Cardiac septum (tissue), 1 donor: ENCODE measurements at places on chromosomes 3 and 15. TPM values are rescaled to one million over a fixed set of nuclear protein-coding genes. Genes with fewer than 3 reads are reported as not detected.

- no peak for DNase-seq
These were observed 133.1 kb upstream of the PLXNA1 start for GRCh38 chr3:126849768-126850167.

- no peak for DNase-seq
These were observed 9.6 kb upstream of the MYZAP start for GRCh38 chr15:57582090-57582489.

DNA sequence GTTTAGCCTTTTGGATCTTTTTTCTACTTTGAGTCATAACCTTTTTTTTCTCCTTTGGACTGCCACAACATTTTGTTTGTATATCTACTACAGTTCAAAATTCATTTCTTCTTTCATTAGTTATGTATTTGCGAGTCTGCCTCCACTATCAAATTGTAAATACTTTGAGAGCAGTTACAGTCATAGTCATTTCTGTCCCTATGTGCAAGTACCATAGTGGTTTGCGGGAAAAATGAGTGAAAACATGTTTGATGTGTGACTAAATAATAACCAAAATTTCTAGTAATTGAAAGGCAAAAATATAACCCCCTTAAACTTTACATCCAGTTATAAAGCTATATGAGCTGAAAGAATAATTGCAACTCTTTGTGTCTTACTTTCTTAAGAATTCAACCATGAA, 45.8 kb upstream of the CCDC50 start:
- DNase-seq = no peak

DNA sequence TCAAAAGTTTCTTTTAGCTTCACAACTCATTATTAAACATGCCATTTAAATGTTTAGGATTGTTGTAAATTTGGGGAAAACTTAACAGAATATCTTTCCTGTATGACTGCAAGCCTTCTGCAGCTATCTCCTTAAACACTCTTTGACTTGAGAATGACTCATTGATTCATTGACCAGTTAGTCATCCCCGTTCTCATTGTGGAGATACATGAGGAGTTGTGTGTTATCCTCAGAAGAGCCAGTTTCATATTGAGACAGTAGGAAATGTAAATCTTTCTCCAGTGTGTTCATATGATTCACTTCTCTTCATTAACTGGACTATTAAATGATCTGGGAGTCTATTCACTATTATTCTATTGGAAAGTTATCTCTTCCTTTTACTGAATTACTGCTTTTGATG, 83.0 kb downstream of the CRYGS start:
- DNase-seq = no peak

DNA sequence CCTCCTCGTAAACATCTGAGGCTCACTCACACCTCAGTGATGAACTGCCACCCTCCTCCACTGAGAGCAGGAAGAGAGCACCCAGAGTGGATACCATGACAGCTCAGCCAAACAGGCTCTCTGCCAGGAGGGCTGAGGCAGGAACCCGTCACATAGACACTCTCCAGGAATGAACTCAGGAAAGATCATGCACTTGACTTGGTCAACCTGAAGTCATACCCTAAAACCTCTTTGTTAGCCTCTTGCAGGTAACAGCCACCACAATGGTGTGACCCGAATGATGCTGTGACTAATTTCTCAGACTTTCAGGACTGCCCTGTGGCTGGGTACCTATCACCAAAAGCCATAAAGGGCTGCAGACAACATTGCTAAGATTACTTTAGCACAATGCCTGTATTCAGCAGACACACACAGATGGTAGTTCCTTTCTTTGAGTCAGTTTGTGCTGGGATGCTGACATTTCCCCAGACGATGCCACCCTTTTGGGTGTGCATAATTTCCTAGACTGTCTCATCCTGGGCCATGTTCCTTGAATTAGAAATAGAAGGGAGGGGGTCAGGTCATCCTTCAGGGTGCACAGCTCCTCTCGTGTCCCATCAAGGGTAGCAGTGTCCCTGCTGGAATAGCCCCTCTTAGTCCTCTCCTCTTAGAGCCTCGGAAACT, 30.3 kb downstream of the CX3CR1 start:
- DNase-seq = no peak

DNA sequence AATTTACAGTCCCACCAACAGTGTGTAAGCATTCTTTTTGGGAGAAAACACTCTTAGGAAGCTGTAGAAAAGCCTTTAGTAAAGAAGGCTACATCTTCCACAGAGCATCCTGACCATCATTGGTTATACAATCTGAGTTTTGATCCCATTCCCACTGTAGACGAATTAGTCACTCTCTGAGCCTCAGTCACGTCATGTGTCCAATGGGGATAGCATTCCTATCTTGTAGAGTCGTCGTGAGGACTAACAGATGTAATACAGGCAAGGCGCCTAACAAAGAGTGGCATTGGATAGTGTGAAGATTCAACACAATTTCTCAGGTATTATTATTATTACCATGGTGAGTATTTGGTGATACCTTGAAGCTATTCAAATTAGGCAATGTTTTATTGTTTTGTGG, 44.0 kb upstream of the ALDH1A3 start:
- DNase-seq = no peak

- no peak for DNase-seq
These were observed 273.5 kb upstream of the CCDC54 start for GRCh38 chr3:107103786-107104185.

DNA sequence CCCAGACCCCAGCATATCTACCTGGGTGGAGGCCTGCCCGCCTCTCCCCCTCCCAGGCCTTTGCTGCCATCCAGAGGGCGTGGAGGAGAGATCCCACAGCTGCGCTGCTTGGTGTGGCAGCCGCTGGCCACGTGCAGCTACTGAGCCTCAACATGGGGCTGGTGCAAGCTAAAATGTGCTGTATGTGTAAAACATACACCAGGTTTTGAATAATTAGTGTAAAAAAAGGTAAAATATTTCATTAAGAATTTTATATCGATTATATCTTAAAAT, 95.8 kb downstream of the SEC22A start:
- DNase-seq = no peak

GRCh38 chr3:155594526-155595187, 150.2 kb downstream of the PLCH1 start:
- DNase-seq = no peak

- DNase-seq = no peak
These were observed 16.6 kb upstream of the AGTR1 start for GRCh38 chr3:148681080-148681479.

DNA sequence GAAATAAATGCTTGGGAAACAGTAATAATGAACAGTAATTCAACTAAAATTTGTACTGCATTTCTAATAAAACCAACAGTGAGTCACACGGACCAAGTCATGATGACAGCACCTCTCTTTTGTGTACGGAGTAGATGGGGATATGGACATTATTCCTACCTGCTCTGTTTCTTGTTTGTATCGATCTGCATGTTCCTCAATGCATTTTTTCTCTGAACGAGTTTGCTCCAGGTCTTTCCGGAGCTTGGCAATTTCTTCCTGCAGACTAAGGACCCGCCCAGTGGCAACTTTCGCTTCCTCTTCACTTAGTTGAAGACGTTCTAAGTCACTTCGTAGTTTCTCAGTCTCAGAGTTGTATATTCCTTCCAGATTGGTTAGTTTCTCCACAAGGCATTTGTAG, 74.4 kb upstream of the MYO5C start:
- DNase-seq = no peak

DNA sequence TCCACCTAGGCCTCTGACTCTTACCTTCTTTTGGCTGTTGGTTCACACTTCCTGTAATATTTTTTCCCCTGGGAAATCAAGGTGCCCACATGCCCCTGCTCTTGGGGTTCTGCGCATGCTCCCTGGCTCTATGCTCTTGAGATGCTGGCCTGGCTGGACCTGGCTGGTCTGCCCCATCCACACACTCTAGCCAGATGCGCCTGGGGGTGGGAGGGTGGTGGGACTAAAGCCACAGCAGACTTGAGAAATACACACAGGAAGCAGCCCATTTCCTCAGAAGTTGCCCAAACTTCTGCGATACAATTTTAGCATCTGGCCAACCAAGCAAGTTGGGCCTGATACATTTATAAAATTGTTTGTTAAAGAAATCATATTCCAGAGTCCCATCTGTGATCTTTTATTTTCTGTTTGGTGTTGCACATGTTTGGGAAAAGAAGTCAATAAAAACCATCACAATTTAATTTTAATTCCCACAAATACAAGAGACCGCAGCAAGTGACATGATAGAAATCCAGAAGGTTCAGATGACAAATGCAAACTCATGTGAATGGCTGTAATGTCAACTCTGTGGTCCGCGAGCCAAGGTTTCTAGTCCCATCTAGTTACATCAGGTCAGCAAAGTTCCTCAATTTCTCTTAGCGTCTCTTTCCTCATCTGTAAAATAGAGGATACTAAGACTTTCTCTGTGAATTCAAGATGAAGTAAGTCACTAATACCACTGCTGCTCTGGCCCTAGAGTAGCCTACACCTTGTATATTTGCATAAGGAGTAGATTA, 55.9 kb upstream of the MEF2A start:
- DNase-seq = no peak

DNA sequence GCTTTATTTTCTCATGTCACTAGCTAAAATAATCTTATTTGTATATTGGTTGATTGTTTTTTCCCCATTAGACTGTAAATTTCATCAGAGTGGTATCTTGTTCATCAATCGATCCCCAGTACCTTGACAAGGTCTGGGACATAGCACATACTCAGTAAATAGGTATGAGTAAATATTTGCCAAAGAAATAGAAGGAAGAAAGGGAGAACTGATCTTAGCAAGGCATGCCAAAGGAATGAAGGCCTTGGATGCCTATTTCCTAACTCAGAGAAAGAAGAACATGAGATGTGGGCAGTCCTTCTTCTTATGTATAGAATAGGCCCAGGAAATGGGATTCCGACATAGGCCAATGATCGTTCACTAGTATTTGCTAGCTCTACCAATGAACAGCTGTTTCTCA, 54.7 kb downstream of the ISL2 start:
- DNase-seq = no peak

- DNase-seq = no peak
These were observed 72.8 kb upstream of the ICE2 start for GRCh38 chr15:60551781-60552161.

GRCh38 chr3:194856296-194856695, 170.6 kb downstream of the FAM43A start:
- peak; percentile 86 for DNase-seq

- no peak for DNase-seq
These were observed 1291.9 kb upstream of the EPHA6 start for GRCh38 chr3:95522449-95522848.

- no peak for DNase-seq
These were observed 1.3 kb downstream of the HHLA2 start for GRCh38 chr3:108297647-108298046.

C3orf49 gene
- total RNA-seq = not detected

KLHL6 gene
- total RNA-seq = 2.2 TPM

SNX22 gene
- total RNA-seq = 1.5 TPM

SUCLG2 gene
- 62.5 TPM for total RNA-seq

ARIH2 gene
- total RNA-seq = 121 TPM

TARS3 gene
- total RNA-seq = 27.3 TPM
